ENCODE measurements at places on chromosomes 7 and 10.

- no peak for DNase-seq
Observed at GRCh38 chr7:1136841-1137516, 23.0 kb downstream of the ZFAND2A start.

GRCh38 chr10:102802920-102803534 lies 34.2 kb downstream of the CYP17A1 start:
- DNase-seq: no peak

- DNase-seq: no peak
Observed at GRCh38 chr7:131574741-131575140, 18.3 kb upstream of the PODXL start.

- DNase-seq: no peak
Observed at GRCh38 chr10:24303522-24304310, 94.8 kb downstream of the KIAA1217 start.

- DNase-seq: no peak
Observed at GRCh38 chr10:87723500-87723899, 63.8 kb downstream of the PAPSS2 start.

DNA sequence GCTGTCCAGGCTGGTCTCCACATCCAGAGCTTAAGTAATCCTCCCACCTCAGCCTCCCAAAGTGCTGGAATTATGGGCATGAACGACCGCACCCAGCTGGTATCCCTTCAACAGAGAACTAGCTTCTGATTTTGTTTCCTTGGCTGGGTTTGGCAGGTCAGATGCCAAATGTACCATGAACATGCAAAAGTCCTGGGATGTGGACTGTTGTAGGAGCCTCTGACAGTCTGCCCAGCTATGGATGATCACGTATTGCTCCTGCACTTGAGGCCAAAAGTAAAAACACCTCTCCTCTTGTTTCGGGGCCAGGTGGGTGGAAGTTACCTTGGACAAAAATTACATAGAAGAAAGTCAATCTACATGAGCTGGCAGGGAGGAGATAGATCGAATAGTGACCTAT lies 699.5 kb downstream of the TYW1 start:
- DNase-seq: no peak

- DNase-seq: no peak
Observed at GRCh38 chr10:95605163-95605562, 44.0 kb upstream of the SORBS1 start.

DNA sequence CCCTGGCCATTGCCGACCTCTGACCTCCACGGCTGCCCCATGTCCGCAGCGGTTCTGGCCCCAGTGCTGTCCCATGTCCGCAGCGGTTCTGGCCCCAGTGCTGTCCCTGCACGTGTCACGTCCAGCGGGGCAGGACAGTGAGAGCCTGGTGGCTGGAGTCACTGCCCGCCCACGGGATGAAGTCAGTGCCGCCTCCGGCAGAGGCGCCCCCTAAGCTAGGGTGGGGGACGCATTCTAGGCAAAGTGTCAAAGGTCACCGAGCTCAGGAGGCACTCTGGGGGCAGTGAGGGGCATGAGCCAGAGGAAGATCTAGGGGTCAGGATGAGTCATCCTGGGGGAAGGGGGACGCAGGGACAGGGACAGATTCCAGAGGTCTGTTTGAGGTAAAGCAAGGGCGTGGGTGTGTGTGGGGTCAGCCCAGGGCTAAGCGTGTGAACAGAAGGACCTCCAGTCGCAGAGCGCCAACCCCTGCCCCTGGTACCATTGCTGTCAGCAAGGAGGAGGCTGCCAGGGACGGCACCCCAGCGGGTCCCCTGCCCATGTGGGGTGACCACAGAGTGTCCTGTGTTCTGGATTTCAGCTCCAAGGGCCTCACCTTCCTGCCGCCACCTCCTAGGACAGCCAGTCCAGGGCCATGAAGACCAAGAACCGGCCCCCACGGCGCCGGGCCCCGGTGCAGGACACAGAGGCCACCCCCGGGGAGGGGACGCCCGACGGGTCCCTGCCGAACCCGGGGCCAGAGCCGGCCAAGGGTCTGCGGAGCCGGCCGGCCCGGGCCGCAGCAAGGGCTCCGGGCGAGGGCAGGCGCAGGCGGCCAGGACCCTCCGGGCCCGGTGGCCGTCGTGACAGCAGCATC lies 665 bp downstream of the BHLHA15 start:
- no peak for DNase-seq

DNA sequence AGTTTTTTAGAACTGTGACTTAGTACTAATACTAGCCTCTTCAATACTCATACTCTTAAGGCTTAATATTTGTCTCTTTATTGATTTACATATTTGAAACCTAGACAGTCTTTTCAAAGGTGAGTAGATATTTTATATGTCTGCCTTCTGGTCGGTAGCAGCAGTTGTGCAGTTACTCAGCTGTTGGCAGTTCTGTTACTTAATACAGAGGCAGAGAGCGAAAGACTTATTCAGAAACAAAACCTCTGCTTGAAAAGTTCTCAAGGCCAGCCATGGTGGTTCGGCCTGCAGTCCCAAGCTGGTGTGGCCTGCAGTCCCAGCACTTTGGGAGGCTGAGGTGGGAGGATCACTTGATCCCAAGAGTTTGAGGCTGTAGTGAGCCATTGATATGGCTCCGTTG lies 84.2 kb downstream of the AUTS2 start:
- no peak for DNase-seq

DNA sequence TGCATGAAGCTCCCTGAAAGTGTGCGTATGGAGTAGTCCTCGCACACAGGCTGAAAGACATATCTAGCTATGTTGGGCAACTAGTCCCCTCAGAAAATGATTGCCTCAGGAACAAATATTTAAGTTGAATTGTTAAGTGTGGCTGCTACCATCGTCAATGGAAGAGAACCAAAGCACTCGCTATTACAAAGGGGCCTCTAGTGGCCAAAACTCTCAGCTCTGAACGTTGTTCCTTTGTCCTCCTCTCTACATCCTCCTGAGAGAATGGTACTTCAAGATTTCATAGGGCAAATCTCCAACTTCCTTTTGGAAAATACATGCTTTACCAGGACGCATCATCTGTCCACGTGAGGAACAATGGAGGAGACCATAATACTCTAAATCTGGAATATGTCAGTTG lies 209.9 kb downstream of the NRG3 start:
- DNase-seq: no peak

DNA sequence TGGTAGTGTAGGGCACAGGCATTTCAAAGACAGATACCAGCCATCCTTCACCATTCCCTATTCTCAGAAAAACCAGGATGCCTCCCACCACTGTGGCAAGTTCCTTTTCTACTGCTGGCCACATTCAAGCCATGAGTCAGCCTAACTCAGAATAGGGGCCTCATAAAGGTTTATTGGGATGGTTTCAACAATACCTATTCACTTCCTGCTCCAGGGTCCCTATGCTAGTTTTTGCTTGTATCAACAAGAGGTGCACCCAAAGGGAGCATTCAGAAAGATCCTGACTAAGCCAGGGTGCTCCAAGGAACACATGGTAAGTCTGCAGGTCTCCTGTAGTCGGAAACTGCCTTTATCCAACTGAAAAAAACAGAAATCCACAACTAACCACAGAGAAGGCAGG lies 76.9 kb upstream of the EGR2 start:
- DNase-seq: no peak

DNA sequence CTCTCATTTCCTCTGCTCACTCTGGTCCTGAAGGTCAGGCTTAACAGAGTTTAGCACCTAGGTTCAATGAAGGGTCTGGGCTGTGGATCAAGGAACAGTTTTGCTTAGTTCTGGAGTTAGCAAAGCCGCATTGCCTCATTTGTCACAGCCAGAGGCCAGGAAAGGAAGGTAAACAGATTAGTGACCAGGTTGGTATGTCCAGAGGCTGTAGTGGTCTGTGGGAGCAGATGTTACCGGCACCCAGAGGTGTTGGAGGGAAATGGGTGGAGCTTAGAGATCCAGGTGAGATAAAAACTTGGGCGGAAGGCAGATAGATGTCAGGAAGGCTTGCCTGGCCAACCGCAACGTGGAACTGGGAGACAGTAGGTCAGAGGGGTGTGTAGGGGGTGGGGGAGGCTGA lies 36.6 kb upstream of the ZMIZ2 start:
- DNase-seq: no peak

DNA sequence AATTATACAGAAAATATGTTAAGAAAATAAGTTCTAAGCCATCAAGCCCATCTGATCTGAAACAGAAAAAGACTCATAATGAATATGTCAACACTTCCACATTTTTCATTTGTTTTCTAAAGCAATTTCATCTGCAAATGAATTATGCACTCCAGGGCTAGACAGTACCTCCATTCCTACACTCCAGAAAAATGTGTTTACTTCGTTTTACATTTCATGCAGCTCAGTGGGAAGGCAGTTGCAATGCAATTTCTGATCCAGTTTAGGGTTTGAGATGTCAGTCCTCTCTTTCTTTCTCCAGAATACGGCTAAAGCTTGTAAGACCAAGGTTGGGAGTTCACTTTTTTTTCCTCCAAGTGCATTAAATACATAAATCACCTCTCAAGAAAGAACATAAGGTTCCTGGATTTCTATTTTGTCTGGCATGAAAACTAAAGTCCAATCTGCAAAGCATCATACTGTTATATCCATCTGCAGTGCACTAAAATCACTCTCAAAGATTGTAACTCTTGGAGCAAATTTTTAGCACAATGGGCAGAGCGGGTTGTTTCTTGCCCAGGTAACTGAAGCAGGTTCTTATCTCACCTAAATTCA lies 348.8 kb upstream of the C7orf33 start:
- no peak for DNase-seq

DNA sequence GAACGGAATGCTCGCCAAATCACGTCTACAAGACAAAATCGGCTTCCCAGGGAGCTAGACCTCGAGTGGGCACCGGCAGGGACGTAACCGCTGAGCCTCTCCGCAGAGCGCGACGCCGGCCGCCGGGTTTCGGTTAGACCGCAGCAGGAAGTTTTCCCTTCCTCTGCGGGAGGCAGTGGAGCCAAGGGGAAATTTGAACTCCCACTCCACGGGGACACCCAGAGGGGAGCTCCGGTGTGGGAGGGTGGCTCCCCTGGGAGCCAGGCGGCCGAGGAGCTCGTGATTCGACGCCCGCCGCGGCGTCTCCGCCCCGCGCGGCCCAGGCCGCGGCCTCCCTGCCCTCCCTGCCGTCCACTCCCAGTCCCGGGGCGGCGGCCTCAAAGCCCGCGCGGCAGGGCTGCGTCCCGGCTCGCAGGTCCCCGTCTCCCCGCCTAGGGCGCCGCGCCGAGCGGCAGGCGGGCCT lies 426 bp downstream of the SYPL1 start:
- DNase-seq: peak; percentile 58

DNA sequence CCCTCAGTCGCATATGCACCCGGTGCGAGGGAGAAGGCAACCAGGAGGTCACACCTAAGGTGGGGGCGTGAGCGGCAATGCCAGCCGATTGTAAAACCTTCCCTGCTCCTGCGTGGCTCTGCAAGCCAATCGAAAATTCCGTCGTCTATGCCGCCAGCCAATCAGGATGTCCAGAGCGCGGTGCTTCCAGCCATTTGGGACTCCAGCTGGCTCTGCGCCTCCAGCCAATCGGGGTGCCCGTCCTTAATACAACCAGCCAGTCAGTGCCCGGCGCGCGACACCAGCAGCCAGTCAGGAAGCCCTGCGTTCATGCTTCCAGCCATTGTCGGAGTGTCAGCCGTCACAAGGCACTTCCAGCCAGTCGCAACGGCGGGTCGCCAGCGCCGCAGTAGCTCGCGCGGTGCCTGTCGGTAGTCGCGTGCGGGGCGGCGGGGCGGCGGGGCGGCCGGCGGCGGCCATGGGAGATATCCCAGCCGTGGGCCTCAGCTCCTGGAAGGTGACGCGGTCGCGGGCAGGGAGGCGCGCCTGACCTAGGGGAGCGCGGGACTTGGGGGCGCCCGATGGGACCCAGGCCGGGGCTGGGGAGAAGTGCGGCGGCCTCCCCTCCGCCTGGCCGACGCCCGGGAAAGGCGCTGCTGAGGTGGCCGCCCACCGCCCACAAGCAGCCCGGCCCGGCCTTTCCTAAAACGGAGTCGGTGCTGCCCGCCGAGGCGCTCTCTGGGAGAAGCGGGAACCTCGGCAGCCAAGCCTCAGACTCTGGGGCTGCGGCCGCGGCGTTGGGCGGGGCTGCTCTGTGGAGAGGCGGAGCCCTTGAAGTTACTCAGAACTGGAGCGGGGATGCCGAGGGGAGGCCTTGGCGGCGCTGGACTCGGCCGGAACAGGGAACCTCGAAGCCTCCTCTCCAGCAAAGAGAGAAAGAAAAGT lies at the start of gene AKR1E2:
TSS of gene AKR1E2 (plus strand) at position 340 of the 924 bp plus-strand sequence. CDS start at position 458, 118 bp downstream.
- peak; percentile 24 for DNase-seq

DNA sequence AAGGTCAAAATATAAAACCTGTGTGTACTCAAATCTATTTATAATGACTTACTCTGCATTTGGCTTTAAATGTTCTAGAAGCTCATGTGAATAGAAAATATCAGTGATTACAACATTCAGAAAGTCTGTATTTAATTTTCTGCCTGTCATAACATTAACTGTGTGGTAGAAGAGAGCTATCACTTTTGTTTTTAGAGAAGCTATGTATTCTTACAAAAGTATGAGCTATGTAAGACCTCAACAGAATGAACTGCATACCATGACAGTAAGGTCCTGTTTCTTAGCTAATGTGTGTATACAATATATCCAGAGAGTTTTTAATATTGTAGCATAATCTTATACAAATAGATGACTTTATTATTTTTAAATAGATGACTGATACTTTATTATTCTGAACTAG lies 61.5 kb downstream of the PTN start:
- DNase-seq: no peak

Data from NCI-H774 (cell line).